ENCODE measurements at places on chromosomes 16 and 17. TPM values are rescaled to one million over a fixed set of nuclear protein-coding genes. Genes with fewer than 3 reads are reported as not detected.

DNA sequence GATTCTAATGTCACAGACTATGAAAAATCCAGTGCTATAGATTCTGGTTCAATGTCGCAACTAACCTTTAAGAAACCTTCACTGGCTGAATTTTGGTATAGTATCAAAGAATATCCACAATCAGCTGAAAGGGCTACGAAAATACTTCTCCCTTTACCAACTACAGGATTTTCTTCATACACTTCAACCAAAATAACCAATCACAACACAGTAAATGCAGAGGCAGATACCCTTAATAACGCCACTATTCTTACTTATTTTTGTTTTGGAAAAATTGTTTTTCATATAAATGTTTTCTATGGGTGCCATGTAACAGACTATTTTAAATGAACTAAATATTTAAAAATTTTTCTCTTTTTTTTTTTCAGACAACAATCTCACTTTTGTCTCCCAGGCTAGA is 48.9 kb upstream of the TRAP1 start:
- DNase-seq: no peak

Gene EXOC3L1
- total RNA-seq: 12.0 TPM

Gene CD300H
- total RNA-seq: not detected

- DNase-seq: no peak
Observed at GRCh38 chr17:81866440-81867169, 4.5 kb downstream of the ARHGDIA start.

Gene INCA1
- total RNA-seq: 0.39 TPM

- DNase-seq: no peak
Observed at GRCh38 chr16:62967611-62968010, 931.4 kb upstream of the CDH8 start.

Gene LITAFD
- not detected for total RNA-seq

DNA sequence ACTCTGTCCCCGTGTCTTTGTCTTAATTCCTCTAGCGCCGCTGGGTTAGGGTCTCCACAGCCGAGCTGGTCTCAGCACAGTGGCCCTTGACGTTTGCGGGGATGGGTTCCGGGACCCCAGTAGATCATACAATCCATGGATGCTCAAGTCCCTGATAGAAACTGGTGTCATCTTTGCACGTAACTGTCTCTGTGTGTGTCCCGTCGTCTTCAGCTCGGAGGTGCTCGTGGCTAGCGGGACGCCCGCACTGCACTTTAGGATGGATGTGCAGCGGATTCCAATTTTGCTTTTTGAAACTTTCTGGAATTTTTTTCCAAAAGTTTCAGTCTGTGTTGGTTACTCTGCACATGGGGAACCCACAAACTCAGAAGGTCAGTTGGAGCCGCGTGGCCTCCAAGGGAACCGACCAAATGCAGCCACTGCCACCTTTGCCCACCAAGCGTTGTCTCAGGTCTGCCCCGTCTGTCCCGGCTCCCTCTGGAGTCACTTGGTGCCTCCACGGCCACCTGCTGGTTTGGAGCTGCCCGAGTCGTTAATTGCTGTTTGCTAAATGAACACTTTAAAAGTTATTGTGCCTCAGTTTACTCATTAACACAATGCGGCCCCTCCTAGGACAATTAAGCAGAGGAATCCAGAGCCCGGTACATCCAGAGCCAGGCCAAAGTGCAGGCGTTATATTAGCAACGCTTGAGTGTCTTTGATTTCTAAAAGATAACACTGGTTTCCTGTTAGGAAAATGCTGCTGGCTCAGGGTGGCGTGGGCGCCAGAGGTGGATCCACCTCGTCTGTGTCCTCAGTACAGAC is 5.3 kb upstream of the DPEP1 start:
- DNase-seq: no peak

- DNase-seq: no peak
Observed at GRCh38 chr16:81710596-81710995, 68.5 kb upstream of the PLCG2 start.

Gene RNF222
- not detected for total RNA-seq

DNA sequence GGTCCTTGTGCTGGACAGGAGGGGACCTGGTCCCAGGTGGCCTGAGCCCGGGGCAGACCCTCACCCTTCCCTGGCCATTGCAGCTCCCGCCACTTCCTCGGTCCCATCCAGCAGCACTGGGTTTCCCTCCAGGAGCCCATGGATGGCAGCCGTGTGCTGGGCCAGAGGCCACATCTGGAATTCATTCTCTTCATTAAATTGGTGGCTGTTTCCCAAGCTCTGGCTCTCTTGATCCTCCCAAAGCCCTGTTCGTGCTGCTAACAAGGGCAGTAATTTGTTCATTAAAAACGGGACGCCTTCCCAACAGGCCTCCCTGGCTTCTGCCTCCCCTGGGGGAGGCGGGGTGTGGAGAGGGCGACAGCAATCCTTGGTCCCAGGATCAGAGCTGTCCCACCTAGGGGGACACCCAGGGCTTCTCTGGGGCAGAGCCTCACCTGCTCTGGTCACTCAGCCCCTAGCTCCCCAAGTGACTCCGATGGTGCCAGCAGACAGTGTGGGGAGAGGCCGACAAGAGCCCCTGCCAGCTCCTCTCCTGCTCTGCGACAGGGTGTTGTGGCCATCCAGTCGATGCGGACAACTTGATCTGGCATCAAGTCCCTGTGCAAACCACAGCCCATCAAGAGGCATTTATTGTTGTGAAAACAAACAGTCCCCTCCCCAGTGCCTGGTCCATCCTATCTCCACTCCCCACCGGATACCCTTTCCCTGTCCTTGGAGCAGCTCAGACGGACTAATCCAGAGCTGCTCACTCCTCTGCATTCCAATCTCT is 44.0 kb downstream of the SDK2 start:
- DNase-seq: no peak

DNA sequence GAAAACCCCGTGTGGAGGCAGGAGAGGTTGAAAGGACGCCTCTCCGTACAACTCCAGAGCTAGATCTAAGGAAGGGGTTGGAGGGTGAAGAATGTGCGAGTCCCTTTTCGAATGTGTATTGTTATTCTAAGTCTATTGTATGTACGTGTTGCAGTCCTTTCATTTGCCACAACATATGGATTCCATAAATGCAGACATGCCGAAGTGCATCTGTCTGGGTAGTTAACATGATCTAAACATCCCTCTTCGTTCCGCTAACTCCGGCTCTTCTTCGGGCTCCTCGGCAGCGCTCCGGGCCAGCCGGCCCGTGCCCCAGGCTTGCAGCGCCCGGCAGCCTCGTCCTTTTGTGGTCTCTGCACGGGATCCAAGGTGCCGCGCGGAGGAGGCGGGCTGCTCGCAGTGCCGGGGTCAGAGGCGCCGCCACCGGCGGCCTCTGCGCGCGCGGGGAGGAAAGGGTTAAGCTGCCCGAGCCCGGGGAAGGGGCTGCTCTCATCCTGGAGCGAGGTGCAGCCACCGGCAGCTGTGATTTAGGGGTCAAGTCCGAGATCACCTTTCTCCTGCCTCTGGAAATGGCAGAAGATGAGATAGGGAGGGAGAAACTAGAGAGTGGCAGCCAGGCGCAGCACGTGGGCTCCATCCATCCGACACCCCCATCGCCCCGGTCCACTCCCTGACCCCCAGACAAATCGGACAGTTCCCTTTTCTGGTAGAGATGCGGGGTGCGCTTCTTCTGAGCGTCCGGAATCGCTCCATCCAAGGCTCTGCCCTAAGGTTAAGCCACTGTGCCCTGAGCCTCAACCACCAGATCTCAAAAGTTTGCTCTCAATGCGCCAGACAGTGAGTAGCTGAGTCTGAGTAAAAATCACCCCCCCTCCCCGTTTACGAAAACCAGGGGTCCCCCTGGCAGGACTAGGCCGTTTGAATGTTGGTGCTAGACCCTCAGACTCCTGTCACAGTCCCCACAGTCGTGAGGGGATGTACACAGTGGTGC is 15.1 kb upstream of the ZFHX3 start:
- no peak for DNase-seq

Gene APPBP2
- total RNA-seq: 27.8 TPM

DNA sequence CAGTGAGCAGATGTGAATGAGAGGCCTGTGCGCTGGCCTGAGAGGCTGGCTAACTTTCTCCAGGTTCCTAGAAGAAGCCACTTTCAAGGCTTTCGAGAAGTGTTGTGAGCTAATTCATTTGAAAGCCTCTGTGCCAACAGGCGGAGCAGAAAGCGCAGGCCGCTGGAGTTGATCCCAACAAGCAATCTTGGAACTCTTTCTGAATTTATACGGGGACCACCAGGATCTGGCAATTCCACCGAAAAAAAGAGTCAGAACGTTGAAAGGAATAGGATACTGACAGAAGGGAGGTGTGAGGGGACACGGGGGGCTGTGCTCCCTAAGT is 71.3 kb upstream of the METRNL start:
- no peak for DNase-seq

GRCh38 chr17:13273806-13274205 is 256.0 kb upstream of the ELAC2 start:
- DNase-seq: no peak

DNA sequence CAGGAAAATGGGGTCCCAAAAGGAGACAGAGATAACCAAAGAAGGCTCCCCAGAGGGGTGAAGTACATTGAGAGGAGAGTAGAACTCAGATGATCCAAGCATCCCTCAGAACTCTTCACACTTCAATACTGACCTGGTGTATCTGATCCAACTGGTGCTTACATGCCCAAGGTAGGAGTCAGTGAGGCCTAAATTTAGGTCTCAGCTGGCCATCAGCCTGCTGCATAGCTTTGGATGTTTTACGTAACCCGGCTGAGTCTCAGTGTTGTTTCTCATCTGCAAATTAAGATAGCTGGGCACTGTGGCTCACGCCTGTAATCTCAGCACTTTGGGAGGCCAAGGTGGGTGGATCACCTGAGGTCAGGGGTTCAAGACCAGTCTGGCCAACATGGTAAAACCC is 11.6 kb upstream of the GOSR2 start:
- no peak for DNase-seq

- no peak for DNase-seq
Observed at GRCh38 chr17:36876966-36877365, 60.3 kb upstream of the LHX1 start.

DNA sequence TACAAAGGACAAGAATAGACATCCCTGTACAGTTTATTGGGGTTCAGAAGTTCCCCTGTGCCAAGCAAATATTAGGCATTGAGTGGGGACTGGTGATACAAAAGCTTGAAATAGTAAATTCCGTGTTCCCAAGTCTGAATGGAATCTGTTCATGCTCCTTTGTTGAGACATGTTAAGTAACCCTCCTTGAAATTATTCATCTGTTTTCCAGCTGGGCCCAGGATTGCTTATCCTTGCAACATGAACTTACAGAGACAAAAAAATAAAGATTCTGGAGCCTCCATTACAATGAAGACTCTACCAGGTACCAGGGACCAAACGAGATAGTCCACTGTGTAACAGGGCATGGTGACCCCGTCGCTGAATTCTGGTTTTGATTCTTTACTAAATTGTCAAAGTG is 6.1 kb upstream of the CCL8 start:
- no peak for DNase-seq

DNA sequence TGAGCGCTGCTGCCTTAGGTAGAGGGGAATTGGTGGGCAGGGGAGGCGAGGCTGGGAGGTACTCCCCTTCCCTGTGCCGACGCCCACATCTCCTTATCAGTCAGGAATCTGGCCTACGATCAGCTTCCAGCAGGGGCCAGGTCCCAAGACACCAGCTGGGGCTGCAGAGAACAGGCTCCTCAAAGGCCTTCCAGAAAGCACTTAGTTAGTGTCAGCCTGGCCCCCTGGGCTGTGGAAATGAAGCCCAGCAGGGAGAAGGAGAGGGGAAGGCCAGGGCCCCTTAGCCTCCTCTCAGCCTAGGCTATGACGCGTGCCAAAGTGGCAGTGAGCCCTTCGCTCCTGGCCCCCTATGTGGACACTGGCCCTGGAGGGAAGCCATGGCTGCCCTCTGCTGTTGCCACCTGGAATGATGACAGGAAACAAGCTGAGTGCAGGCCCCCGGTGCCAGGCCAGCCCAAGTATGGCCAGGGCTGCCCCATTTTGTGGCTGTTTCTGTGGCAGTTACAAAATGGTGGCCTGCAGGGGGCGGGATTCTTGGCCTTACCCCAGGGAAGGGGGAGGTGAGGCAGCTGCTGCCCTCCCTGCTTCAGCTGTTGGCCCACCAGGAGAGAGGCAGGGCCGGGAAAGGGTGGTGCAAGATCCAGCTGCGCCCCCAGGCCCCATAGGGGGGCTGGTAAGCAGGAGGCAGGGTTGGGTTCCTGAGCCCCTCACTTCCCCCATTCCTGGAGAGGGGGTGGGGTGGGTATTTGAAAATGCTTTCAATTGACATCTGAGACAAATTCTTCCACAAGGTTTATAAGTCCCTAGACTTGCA is 11.3 kb downstream of the TBX4 start:
- no peak for DNase-seq

Gene C17orf100
- 2.7 TPM for total RNA-seq
